KG1 (cell line): ENCODE measurements at places on chromosomes 6 and 20.

DNA sequence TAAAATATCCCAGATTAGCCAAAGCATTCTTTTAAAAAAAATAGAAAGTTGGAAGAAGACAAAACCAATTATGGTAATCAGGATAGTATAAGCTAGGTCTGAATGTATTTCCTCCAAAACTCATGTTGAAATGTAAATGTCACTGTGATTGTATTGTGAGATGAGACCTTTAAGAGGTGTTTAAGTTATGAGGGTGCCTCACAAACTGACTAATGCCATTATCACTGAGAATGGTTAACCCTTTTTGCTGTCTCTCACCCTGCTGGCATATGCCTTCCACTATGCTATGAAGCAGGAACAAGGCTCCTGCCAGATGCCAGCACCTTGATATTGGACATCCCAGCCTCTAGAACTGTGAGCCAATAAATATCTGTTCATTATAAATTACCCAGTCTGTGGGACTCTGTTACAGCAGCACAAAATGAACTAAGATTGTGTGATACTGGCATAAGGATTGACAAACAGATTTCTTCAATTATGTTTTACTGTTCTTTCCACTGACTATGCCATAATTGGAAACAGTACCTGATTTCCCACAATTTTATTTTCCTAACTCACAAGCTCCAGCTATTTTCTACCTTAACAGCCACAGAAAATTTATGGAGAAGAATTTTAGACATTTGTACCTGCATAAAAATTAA, 63.8 kb downstream of the IBTK start:
- DNase-seq, result no peak

DNA sequence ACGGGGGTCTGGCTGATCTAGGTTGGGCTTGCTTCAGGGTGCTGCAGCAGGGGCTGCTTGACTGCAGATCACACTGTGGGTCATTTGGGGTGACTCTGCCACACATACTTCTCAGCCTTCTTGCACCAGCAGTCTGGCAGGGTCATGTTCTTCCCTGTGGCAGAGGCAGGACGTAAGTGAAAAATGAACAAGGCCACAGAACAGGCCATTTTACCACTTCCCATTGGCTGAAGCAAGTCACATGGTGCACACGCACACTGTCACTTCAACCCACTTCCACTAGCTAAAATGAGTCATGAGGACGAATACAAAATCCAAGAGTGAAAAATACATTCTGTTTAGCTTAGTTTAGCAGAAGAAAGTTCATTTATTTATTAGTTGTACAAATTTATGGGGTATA, 168.6 kb upstream of the GGTLC1 start:
- no peak for DNase-seq

DNA sequence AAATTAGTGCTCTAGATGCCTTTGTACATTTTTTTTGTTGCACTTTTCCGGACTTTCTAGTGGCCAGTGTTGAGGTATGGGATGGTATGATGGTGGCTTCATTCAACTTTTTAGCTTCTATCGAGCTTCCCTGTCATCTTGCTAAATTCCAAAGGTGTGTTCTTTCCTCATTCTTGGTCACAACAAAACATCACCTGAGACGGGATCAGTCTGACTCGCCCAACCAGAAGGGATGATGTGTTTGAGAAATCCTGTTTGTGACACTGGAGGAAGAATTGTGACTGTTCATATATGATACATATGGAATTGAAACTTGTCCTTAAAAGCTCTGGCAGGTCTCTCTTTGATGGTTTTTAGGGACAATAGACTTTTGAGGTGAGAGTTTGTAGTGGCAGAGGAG, 33.8 kb downstream of the KCNS1 start:
- no peak for DNase-seq

DNA sequence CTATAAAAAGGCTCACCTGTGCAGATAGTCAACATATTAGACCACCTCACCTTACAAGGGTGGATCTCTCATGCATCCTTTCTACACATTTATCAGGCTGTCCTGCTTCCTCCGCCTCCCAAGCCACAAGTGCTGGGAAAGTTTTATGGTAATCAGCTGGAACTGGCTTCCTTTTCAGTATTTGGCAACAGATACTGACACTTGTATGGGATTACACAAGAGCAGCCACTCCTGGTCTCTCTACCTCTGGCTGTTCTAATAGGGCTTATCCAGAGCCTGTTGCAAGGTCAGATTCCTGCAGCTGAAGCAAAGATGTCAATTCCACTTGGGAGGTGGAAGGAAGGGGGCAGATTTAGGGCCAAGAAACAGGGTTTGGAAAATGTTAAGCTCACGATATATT, 503 bp upstream of the GPLD1 start:
- DNase-seq, result no peak

GRCh38 chr20:43949248-43949647, 34.6 kb downstream of the TOX2 start:
- DNase-seq, result no peak

DNA sequence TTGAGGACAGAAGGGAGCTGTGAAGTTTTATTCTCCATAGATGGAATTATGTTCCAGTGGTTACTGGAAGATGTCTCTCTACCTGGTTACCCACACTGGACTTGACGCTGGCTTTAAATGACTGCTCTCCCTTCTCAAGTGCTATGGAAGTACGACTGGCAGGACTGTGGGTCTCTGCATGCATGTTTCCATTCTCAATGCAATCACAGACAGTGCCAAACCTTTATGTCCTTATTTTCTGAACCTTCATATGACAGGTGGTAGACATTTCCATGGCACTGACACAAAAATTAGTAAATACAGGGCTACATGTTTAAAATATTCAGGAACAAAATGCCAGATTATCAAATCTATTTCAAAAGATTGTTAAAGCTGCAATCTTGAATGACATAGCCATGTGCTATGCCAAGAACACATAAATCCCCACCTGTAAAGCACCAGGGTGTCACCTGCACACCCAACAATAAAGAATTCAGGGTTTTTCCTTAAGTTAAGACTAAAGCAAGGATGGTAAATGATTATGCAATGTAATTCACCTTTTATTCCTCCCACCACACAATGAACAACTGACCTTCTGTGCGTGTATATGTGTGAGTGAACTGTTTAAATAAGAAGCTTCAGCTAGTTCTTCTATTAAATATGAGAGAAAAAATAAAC, 153.3 kb upstream of the ENPP5 start:
- no peak for DNase-seq

GRCh38 chr6:39198528-39198927, 30.7 kb downstream of the KCNK5 start:
- no peak for DNase-seq

DNA sequence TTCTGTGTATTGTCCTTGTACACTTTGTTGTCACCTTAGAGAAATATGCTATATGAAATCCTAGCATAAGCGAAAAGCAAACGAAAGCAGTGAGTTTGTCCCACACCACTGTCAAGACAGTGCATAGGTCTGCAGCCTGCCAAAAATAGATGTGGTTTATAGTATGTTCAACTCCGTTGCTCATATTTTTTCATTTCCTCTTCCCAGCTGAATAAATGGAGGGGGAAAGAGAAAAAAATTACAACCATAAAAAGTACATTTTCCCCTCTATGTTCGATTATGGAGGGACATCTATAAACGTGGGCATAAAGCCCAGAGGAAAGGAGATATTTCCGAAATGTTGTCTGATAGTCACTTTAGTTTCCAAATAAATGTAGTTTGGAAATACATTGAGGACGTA, 25.8 kb downstream of the PRL start:
- DNase-seq, result no peak

DNA sequence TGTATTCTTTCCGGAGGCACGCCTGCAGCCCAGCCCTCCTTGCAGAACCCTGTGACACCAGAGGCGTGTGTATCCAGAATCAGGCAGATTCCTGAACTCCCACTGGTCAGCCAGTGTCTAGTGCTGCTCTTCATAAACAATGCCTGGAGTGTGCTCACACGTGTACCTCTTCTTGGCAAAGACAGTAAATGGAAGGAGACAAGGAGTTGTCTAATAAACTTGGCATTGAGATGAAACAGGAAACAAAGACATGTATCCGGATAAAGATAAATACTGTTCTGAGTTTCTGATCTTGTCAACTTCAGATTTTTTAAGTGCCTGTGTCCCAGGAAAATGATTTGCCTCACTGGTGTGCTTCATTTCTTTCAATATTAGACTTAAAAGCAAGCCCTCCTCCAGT, 1.7 kb downstream of the RPS6KA2 start:
- DNase-seq, result no peak

DNA sequence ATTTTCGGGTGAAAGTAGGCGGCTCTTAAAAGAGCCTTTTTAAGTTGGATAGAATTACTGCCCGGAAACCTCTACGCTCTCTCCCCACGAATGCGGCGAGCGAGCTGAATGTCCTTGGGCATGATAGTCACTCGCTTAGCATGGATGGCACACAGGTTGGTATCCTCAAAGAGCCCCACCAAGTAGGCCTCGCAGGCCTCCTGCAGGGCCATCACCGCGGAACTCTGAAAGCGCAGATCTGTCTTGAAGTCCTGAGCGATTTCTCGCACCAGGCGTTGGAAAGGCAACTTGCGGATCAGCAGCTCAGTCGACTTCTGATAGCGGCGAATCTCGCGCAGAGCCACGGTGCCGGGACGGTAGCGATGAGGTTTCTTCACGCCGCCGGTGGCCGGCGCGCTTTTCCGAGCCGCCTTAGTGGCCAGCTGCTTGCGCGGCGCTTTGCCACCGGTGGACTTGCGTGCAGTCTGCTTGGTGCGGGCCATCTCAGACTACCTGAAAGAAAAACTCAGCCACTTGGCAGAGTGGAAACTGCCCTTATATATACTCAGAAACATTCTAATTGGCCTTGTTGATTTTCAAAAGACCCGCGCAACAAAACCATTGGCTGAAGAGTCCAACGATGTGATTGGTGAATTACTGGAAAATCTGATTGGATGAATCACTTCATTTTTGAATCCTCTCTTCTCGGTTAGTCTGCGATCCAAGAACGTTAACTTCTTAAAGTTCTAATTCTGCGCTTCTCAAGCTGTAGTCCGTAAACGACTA, 93.9 kb upstream of the BTN3A2 start:
- peak; percentile 91 for DNase-seq

- DNase-seq, result no peak
These were observed 30.6 kb upstream of the CCDC167 start for GRCh38 chr6:37530297-37530696.

DNA sequence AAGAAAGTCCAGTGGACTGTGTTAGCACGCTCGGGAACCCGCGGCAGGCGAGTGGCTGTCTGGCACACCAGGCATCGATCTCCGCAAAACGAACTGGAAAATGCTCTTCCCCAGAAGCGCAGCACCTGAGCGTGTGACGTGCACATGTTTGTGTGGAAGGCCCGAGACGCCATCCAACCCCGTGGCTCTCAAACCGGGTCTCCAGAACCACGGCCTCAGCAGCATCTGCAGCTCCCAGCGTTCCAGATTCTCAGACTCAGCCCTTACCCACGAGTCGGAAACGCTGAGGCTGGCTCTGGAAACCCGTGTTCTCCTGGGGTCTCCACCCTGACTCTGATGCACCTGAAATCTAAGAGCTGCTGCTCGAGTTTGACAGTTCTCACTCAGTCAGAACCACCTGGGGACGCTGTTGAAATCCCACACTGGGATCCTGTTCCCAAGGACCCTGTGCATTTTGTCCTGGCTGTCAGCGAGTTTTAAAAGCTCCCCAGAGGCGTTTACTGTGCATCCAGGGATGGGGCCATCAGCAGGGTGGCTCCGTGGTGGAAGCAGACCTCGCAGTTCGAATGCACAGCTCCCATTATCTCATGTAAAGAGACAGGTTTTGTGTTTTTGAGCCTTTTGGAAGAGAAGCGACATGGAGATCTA, 69.0 kb downstream of the DLL1 start:
- DNase-seq, result no peak

- DNase-seq, result no peak
These were observed 31.4 kb downstream of the SLC35F1 start for GRCh38 chr6:117938311-117938995.

- no peak for DNase-seq
These were observed 15.0 kb downstream of the NANP start for GRCh38 chr20:25608774-25609173.

DNA sequence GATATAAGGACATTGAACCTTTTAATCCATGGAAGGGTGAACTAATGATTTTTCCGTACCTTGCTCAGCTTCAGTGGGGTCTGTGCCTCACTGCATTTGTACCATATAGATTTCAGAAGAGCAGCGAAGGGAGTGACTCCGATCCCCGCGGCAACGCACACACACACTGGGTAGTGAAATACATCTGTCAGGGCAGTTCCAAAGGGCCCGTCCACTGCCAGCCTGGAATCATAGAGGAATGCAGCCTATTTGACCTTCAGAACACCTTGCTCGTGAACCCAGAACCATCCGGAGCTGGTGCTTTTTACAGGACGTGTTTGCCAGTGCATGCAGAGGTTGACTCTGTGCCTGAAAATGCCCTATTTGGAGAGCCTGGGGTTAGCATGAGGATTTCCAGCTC, 33.0 kb downstream of the NOX3 start:
- DNase-seq, result no peak

GRCh38 chr20:36274181-36274841, 31.8 kb upstream of the DLGAP4 start:
- DNase-seq, result no peak

DNA sequence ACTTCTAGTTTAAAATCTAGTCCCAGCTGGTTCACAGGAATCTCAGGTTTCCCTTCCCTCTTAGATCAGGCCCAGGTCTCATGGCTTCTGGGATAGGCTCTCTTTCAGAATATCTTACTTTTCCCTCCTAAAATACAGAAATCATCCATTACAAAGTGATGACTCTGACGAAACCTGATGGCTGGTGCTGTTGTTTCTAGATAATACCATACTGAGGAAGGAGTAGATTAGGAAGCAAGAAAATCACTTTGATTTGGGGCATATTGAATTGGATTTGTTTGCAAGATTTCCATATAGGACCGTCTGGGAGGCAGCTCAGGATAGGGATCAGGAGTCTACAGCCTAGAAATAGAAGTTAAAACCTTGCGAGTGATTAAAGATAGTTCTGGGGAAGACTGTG, 3.6 kb downstream of the ZKSCAN3 start:
- no peak for DNase-seq

DNA sequence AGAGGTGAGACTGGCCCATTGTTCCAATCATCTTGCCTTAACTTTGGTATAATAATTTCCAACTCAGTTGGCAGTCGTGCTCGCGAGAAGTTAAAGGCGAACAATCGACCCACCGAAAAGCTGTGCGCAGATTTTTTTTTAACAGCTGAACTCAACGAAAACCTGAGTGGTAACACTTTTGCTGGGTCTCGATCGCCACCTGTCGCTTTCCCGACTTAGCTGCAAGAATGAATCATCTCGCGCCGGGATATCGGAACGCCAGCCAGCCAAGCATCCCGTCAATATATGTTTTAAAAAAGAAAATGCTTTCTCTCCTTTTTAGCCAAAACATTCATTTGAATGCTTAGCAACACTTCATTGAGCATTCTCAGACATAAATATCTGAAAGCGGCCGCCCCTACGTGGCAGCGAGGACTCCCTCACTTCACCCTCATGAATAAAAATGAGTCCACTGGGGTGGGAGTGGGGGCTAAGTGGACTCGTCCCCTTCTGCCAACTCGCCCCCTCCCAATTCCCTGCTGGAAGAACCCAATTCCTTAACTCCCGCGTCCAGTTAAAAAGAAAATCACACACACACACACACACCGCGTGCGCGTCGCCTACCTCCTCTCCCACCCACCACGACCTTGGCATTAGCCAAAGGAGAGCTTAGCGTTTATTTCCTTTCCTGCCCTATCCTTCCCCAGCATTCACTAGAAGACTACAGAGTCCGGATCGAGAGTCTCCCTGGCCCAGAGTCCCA, 1.5 kb downstream of the COL12A1 start:
- peak; percentile 50 for DNase-seq

- no peak for DNase-seq
These were observed 91.3 kb upstream of the HEY2 start for GRCh38 chr6:125658136-125658535.
